Activated CD4-positive, alpha-beta T cell treated with anti-CD3 and anti-CD28 coated beads, Interleukin-2, amount 10 ng/mL, durations not matched to agents 7 days and 5 days (primary cell): ENCODE measurements at places on chromosomes 2 and 18. TPM values are rescaled to one million over a fixed set of nuclear protein-coding genes. Genes with fewer than 3 reads are reported as not detected.
A peak's percentile ranks its signal among the peaks of the same experiment; 100 is the strongest.

MATN3 gene
- total RNA-seq: not detected

MAB21L4 gene
- not detected for total RNA-seq

GLI2 gene
- total RNA-seq: 0.12 TPM

ARHGEF4 gene
- 0.40 TPM for total RNA-seq

LIMS3 gene
- total RNA-seq: not detected

HOXD13 gene
- not detected for total RNA-seq

DNA sequence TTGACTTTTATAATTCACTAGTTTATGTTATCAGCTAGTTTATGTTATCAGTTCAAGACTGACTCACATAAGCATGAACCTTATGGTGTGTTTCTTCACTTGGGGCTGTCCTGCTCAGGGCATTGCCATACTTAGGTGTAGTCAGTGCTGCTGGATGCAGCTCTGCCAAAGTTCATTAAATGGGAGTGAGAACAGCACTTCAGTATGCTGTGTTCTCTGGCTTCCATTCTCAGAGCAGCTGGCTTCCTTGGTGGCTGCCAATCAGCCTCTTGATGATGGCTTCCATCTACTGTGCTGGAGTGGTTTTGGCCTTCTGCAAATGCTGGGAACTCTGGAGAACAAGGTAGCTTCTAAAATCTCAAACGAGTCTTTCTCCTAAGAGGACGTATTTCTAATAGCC, 170.7 kb downstream of the TDRD15 start:
- DNase-seq: no peak

- no peak for DNase-seq
Observed at GRCh38 chr18:68759308-68759707, 38.6 kb upstream of the CCDC102B start.

- no peak for DNase-seq
Observed at GRCh38 chr2:219149667-219150066, 10.9 kb downstream of the NHEJ1 start.

DNA sequence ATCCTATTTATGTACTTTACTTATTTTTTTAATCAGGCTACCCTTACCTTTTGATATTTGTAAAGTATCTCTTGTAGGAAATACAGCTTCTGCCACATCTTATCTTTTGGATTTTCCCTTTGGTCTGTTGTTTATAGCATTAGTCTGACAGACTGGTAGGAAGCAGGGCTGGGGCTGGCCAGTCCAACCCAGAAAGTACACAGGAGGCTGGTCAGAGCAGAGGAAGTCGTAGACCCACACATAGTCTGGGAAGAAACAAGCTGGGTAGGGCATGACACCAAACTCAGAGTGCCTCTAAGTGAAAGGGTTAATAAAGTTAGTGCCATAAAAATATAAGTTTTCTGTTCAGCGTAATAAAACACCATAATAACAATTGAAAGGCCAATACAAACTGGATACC, 51.7 kb downstream of the BOLA3 start:
- DNase-seq: no peak

DNA sequence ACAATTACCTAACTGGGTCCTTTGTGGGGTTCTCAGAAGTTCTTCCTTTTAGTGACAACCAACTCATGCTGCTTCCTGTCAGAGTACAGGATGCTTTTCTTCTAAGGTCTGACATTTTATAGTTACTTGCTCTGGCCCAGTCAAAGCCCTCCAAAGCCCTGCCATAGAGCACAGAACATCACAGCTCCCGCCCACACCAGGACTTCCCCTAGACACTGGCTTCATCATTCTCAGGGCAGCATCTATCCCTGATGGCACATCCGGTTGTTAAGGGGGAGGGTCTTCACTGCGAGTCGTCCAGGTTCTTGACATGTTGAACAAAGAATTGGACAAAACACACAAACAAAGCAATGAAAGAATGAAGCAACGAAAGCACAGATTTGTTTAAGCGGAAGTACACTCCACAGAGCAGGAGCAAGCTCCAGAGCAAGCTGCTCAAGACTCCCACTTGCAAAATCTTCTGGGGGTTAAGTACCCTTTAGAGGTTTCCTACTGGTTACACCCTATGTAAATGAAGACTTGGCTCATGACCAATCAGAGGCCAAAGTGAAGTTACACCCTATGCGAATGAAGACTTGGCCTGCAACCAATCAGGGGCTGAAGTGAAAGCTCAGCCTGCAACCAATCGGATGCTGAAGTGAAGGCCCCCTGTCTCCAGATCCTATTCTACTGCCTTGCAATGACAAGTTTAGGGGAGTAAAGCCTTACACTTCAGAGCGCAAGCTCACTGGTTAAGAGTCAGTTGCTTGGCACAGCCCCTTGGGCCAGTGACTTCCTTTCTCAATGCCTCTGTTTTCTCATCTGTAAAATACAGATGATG, 79.0 kb downstream of the HDAC4 start:
- DNase-seq: peak; percentile 68

DNA sequence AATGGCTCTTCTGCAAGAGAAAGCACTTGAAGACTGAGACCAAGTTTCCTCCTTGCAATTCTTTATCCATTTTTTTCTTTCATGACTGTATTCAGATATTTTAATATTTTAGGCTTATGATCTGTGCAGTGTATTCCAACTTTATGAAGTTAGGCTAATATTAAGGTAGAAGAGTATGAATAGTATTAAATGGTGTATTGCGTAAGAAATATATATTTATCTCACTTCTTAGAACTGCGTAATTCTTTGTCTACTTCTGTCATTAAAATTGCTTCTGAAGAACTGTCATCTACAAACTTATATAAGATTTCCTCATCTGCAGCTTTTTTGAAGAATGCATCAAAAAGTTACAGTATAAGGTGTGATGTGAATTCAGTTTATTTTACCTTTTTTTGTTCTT, 183.2 kb downstream of the DLGAP1 start:
- DNase-seq: no peak

DNA sequence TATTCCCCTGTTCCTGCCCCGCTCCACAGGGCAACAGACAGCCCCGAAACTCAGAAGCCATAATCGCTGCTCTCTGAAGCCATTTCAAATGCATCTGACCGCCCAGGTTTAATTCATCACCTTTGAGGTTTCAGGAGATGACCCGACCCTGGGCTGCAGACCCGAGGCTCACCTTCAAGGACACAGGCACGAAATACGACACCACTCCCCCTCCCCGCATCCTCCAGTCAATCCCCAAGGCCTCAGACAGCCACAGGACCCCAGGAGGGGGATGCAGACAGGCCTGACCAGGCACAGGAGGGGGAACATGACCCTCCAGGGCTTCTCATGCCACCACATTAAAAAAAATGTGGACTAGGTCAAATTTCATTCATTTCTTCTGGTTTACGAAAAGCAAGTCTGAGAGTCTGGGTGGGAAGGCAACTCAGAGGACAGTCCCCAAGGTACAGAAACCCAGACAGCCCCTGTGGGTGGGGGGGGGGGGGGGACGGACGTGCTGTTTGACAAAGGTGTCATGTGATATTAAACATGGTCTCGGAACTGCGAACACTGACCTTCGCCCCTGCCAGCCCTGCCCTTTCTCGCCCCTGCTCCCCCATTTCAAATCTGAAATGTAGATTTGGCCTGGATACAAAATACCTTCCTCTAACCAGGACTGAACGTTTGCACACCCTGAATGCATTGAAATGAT, 142.9 kb downstream of the BCL11A start:
- no peak for DNase-seq

GRCh38 chr2:172220121-172220520, 117.4 kb upstream of the DLX2 start:
- DNase-seq: no peak
